ENCODE measurements at places on chromosomes 11 and 22. TPM values are rescaled to one million over a fixed set of nuclear protein-coding genes. Genes with fewer than 3 reads are reported as not detected.

SEC14L6 gene
- total RNA-seq: 0.73 TPM

GRCh38 chr22:45308957-45309421 is 745 bp upstream of the FAM118A start:
- no peaks in the 10 kb centered on the region for H3K27me3 ChIP-seq
- H3K4me3 ChIP-seq: peak overlapping the region; percentile 99
- H3K4me1 ChIP-seq: peaks cover 4% of the 10 kb centered on the region
- no peaks in the 10 kb centered on the region for H3K36me3 ChIP-seq
- DNase-seq: no peak

SLC1A2 gene
- total RNA-seq: 10.5 TPM

DNA sequence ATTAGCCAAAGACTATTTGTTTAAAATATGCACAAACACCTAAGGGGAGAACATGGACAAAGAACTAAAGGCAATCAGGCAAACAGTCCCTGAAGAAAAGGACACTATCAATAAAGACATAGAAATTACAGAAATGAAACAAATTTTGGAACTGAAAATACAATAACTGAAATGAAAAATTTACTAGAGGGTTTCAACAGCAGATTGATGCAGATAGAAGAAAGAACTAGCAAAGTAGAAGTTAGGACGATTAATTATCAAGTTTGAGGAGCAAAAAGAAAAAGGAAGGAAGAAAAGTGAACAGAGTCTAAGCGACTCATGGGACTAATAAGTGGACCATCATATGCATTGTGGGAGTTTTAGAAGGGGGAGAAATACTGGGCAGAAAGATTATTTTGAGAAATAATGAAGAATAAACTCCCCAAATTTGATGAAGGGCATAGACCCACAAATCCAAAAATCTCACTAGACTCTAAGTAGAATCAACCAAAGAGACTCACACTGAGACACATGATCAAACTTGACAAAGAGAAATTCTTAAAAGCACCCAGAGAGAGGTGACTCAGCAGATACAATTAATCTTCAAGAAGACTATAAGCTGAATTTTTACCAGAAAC is 62.9 kb downstream of the JAM3 start:
- no peak overlapping the region for H3K27ac ChIP-seq
- H3K36me3 ChIP-seq: no peaks in the 10 kb centered on the region
- H3K4me1 ChIP-seq: no peaks in the 10 kb centered on the region
- H3K4me3 ChIP-seq: no peak overlapping the region
- H3K27me3 ChIP-seq: no peaks in the 10 kb centered on the region
